Suppressor macrophage (primary cell): ENCODE measurements at places on chromosomes 13 and 19.
A peak's percentile ranks its signal among the peaks of the same experiment; 100 is the strongest.

GRCh38 chr19:12840091-12841079 is 2.1 kb downstream of the MAST1 start:
- peak; percentile 71 for DNase-seq

- no peak for DNase-seq
These were observed 14.1 kb downstream of the CYTH2 start for GRCh38 chr19:48483301-48483700.

DNA sequence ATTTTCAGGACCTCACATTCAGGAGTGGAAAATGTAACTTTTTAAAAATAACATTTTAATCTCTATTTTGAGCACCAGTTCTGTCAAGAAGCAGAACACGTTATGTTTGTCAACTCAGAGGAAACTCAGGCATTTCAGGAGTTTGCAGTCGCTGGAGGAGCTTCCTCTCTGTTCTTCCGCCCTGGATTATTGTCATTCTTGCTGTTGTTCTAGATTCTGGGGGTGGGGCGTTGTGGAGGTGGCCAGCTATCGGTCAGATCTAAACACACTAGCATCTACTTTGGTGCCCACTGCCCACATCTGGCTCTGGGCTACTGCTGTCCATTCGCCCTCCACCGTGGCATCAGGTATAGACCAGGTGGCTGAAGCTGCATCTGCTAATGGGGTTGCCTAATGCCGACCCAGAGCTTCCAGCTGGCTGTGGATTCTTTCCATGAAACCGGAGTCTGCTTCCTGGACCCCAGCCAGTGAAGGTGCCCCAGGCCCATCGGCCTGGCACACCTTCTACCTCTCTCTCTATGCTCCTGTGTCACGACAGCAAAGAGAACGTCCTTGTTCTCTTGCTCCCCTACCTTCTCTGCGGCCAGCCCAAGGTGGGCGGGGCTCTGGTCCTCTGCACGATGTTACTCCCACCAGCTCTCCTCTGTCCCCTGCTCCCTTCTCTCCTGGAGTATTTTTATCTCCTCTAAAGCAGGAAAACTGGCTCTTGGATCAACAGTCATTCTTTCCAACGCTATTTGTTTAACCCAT is 36.7 kb upstream of the DGKH start:
- DNase-seq, result peak; percentile 6

- DNase-seq, result peak; percentile 25
These were observed 609 bp downstream of the EPS15L1 start for GRCh38 chr19:16470911-16471811.

GRCh38 chr13:73225990-73226389 is 167.2 kb downstream of the KLF5 start:
- no peak for DNase-seq

- peak; percentile 79 for DNase-seq
These were observed 36.7 kb downstream of the DOCK9 start for GRCh38 chr13:98941126-98941525.

DNA sequence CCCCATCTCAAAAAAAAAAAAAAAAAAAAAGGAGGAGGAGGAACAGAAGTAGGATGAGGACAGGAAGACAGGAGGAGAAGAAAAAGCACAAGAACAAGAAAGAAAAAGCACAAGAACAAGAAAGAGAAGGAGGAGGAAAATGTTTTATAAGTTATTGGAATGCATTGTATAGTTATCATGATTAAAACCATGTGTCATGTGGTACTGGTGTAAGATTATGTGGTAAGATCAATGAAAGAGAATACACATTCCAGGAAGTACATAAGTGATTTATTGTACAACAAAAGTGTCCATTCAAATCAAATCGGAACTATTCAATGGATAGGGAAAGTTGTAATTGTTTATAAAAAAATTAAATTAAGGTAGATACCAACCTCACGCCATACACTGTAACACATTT is 167.7 kb downstream of the MZT1 start:
- DNase-seq, result no peak

GRCh38 chr13:41019578-41020347 is 647 bp upstream of the ELF1 start:
- DNase-seq, result no peak

GRCh38 chr13:71661921-71662320 is 205.1 kb downstream of the DACH1 start:
- DNase-seq, result no peak

- peak; percentile 41 for DNase-seq
These were observed 10.4 kb upstream of the RASA3 start for GRCh38 chr13:114142640-114143490.

DNA sequence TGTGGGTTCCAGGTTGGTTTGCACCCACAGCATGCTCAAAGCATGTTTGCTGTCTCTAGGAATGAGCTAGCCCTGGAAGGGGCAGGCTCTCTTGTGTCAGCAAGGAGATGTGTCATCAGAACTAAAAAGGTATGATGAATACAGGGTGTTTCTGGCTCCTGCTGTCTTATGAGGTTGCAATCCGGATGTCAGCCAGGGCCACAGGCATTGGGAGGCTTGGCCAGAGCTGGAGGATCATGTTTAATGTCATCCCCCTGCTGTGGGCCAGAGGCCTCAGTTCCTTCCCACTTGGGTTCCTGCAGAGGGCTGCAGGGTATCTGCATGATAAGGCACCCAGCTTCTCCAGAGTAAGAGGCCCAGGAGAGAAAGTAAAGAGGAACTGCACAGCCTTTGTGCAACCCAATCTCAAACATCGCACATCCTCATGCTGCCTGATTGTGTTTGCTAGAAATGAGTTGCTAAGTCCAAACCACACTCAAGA is 193.6 kb downstream of the COL4A1 start:
- DNase-seq, result peak; percentile 66

- DNase-seq, result peak; percentile 95
These were observed 48.0 kb downstream of the RFX2 start for GRCh38 chr19:6062274-6062673.

GRCh38 chr19:52923778-52924593 is 758 bp upstream of the ZNF888 start:
- DNase-seq, result peak; percentile 93

GRCh38 chr13:76523740-76524340 is 362.4 kb downstream of the KCTD12 start:
- DNase-seq, result no peak

- DNase-seq, result no peak
These were observed 452.4 kb downstream of the KLF12 start for GRCh38 chr13:73681779-73682178.

- peak; percentile 5 for DNase-seq
These were observed 835.9 kb downstream of the UQCRFS1 start for GRCh38 chr19:28377077-28377476.

- peak; percentile 22 for DNase-seq
These were observed 37.3 kb downstream of the MBNL2 start for GRCh38 chr13:97259410-97259797.

- DNase-seq, result peak; percentile 78
These were observed 30.8 kb upstream of the USE1 start for GRCh38 chr19:17184371-17184841.

- no peak for DNase-seq
These were observed 150.0 kb downstream of the RAP2A start for GRCh38 chr13:97583907-97584497.

GRCh38 chr19:10936661-10937084 is 8.1 kb downstream of the TIMM29 start:
- DNase-seq, result peak; percentile 68

- DNase-seq, result no peak
These were observed 18.3 kb downstream of the UBAC2 start for GRCh38 chr13:99218969-99219368.

DNA sequence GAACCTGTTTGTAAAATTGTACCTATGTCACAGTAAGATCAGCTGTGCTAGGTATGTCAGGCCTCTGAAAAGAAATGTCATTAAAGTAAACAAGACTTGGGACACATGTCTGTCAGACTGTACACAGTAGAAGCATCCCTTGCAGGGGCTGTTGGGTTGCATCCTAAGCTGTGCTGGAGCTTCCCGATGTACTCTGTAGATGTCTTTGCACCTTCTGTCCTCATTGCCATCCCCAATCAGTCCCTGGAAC is 48.7 kb upstream of the GPR183 start:
- DNase-seq, result no peak

GRCh38 chr19:35644987-35645679 is 3.0 kb upstream of the COX6B1 start:
- peak; percentile 74 for DNase-seq

GRCh38 chr19:8196271-8196927 is 12.8 kb upstream of the CERS4 start:
- peak; percentile 68 for DNase-seq

DNA sequence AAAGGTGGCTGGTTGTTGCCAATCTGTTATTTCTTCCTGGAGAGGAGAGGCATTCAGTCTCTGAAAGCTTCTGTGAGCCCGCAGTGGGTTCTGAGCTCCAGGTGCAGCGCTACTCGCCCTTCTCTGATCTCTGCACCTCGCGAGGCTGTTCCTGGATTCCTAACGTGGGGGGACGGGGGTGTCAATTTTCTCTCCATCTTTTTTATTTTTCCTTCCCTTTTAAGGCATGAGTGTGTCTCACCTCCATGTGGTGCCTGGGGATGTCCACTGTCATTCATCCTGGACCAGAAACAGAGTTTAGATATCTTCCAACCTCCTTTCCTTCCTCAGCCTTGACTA is 626 bp downstream of the ZNF233 start:
- no peak for DNase-seq

DNA sequence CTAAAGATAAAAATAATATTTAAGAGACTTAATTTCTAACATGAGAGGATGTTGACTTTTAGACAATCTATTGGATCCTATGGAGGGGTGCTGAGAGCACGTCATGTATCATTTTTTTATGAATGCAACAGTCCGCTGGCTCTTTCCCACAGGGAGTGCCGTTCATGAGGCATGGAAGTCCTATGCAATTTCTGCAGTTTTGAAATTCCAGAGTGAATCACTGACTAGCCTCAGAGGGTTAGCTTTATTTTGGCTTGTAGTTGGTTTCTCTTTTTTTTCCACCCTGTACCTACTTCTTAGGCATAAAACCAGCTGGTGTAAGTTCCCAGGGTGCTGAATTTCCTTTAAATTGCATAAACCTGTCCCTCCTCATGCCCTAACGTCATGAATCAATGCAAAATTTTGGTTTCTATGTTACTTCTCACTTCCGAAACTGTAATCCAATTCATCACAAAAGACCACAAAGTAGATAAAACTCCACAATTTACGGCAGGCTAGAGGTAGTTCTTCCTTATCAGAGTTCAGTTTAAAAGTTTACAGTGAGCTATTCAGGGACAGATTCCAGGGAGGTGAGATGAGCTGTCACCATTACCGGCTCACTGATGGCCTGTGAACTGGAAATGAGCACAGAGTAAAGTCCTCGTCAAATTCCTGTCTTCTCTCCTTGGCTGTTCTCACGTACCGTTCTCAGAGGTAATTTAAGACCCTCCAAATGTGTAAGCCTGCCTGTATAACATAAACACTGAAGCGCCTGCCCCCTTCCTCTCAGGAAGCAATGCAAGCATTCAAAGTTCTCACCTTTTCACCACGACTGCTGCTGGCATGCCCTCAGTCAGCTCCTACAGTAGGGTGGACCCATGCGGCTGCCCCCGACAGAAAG is 216.6 kb upstream of the SLC10A2 start:
- DNase-seq, result no peak

- no peak for DNase-seq
These were observed 4.8 kb upstream of the GJA3 start for GRCh38 chr13:20165417-20166257.

DNA sequence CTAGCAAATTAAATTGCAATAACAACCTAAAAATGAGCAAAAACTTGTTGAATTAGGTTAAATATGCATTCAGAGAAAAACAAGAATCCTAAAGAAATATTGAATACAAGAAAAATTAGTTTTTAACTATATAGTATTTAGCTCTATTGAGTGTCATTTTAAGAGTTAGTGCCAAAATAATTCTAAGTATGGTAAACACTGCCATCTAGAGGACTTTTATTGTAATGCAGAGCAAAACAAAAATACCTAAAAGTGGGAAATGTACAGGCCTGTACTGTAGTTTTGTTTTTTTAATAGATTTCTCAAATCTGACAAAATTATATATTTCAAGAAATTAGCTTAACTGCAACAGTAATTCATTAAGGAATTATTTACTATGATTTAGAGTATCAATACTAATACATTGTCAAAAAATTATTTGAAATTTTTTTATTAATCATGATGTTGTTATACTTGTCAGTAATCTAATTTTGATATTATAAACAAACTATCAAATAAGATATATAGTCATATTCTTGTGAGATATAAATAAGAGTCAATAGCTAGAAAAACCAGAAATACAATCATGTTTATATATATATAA is 8.2 kb upstream of the PCDH9 start:
- no peak for DNase-seq
